ENCODE measurements at places on chromosomes 11 and 22. TPM values are rescaled to one million over a fixed set of nuclear protein-coding genes. Genes with fewer than 3 reads are reported as not detected.

Gene RBFOX2
- total RNA-seq, result 70.0 TPM

Gene CRYBA4
- not detected for total RNA-seq

Gene CTSD
- total RNA-seq, result 508 TPM

Gene USP2
- total RNA-seq, result 2.5 TPM

Gene SELENOH
- 120 TPM for total RNA-seq

Gene HINFP
- total RNA-seq, result 22.1 TPM

Gene NLRP10
- total RNA-seq, result not detected

Gene TRIM29
- 729 TPM for total RNA-seq

Gene CHRM1
- total RNA-seq, result not detected

GRCh38 chr11:41497974-41498373 is 38.5 kb upstream of the LRRC4C start:
- DNase-seq, result no peak

- no peak for DNase-seq
These were observed 14.1 kb downstream of the AASDHPPT start for GRCh38 chr11:106091480-106092123.

DNA sequence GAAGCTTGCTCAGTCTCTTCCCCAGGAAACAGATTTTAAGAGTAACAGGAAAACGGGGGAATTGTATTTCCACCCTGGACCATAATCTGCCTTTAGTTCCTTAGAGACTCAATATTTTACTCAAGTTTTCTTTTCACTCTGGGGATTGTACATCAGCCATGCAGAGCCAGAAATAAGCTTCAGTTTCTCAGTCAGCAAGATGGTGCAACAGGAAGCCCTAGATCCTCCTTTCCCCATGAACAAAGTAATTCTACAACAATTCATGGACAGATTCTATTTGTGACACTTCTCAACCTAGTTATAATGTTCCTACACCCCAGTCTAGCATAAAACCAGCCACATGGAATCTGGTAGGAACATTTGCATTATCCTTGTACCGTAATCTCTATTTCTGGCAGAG is 24.7 kb downstream of the OR8B2 start:
- DNase-seq, result no peak

DNA sequence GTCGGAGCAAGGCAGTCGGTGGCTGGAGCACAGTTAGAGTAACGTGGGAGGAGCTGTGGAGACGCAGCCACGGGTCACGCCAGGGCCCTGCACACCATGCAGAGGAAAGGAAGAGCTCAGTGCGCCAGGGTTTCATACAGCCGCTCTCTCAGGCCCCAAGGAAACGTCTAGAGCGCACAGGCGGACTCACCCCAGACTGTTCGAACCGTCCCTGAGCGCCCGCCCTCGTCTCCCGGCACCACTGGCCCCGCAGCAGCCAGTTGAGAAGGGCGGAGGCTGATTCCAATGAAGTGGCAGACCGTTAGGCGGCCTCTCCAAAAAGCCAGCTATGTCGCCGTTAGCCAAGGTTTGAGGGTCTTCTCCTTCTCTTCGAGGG is 483 bp upstream of the HYLS1 start:
- no peak for DNase-seq

- DNase-seq, result no peak
These were observed 2.3 kb downstream of the NUDT8 start for GRCh38 chr11:67627441-67627811.

GRCh38 chr11:131099013-131099412 is 182.7 kb upstream of the SNX19 start:
- no peak for DNase-seq

DNA sequence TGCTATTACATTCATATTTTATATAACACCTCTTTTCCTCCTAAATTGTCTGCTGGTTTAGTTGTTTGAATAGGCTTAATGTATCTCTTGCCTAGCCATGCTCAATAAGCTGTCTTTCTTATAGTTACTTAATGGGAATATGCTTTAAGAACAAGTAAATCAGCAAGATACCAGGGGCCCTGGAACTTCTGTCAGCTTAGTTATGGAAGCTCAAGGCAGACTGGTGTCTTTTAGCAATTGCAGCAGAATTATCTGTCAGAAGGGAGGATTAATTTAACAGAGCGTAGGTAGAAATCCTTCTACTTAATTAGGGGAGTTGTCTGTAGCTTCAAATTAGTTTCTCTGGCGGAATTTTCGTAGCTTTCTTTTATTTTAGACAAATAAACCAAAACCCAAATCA is 94.9 kb downstream of the C11orf91 start:
- DNase-seq, result no peak

DNA sequence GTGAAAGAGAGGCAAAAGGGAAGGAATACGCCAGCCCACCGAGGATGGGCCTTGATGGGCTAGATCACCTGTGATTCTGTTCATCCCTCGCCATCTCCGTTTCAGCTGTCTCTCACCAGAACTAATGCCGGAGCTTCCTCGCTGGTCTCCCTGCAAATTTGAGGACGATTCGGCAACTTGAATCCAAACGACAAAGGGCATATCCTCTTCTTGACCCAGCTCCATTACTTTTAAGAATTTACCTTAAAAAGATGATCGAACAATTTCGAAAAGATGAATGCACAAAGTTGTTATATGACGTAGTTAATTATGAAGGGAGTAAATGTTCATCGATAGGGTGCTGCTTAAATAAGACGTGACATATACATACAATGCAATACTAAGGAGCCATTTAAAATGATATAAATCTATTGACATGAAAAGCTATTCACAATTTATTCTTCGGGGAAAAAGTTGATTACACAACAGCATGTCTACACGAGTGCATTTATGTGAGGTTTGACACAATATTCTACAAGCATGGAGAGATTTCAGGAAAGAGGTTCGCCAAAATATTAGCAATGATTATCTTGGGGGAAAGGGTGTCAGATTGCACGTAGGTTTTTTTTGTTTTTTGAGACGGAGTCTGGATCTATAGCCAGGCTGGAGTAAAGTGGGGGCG is 937 bp upstream of the FAM168A start:
- DNase-seq, result no peak

- DNase-seq, result no peak
These were observed 154.1 kb downstream of the ENTHD1 start for GRCh38 chr22:39739338-39740027.

DNA sequence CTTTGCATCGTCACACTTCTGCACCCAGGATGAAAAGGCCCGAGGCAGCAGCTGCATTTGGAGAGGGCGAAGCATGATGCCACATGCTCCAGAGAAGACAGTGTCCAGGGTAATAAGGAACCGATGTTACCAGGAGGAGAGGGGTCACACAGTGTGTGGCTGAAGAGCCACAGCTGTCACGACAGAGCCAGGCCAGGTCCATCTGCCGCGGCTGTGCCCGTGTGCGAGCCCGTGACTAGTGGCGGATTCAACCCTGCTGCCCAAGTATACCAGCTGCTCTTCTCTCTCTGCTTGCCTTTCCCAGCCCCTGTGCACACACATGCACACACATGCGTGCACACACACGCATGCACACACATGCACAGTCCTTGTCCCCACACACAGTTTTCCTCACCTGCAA is 1432.5 kb downstream of the BRD1 start:
- DNase-seq, result no peak

DNA sequence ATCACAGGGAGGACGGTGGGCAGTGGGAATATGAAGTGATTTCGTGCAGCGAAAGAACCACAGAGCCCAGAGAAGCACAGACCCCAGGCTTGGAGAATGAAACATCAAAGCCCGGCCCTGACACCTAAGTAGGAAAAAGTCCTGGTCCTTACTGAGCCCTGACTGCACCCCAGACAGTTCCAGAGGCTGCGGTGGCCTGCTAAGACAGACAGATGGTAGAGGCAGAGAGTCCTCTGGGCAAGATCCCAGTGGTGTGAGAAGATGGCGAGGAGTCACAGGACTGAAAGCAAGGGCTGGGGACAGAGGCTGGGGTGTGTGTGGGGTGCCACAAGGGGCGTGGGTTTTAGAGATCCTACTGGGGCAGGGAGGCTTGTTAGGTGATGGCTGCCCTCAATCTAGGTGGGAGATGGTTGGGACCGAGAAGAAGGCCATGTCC is 3.7 kb downstream of the CBX6 start:
- no peak for DNase-seq

- no peak for DNase-seq
These were observed 72.1 kb downstream of the BUD13 start for GRCh38 chr11:116700586-116701220.

GRCh38 chr11:125176866-125177265 is 12.3 kb downstream of the PKNOX2 start:
- DNase-seq, result no peak

DNA sequence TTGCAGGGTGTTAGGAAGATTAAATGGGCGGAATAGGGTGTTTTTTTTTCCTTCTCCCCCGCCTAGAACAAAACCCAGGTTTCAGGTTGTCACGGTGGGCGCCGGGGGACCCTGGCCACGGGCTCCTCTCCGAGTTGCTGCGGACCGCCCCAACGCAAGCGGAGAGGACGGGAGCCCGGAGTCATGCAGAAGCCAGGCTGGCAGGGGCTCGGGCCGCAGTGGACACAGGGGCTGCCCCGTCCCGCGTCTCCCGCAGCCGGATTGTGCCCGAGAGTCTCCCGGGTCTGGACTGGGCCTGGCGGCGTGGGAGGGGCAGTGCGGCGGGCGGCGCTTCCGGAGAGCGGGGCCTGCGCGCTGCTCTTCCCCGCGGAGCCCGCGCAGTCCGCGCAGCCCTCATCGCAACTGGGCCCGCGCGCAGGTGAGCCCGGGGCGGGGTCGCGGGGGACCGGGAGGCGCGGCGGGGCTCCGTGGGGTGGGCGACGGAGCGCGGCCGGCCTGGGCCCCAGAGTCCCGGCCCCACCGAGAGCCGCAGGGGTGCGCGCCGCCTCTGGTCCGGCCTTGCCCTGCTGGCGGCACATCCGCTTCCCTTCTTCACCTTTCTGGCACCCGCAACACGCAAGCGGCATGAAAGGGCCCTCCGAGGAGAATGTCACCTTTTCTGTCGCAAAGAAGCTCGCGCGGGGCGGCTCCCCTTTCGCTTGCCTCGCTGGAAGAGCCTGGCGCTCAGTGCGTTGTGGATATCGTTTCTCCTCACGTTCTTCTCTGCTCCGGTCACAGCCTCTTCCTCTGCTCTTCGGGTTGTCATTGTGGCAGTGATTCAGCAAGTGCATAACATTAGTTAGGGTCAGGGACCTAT is at the start of gene TIRAP:
Gene TIRAP, plus strand, starts transcription at position 358 of the 856 bp plus-strand sequence. CDS start 7,802 bp downstream, outside the sequence.
- no peak for DNase-seq

DNA sequence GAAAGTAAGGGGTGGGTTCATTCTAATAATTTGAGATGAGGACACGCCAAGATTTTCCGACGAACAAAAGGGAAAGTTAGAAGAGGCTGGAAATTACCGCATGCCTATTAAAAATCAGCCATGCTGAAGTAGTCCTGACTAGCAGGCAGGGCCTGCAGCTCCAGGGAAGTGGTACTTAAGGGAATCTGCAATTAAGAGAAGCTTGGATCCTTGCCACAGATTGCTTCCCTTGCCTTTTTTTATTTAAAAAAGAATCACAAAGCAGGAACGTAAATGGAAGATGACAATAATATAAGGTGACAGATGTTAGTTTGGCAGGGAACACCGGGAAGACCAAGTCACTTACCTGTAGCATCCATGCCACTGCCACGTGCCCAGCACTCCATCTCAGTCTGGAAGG is 359.3 kb downstream of the CADM1 start:
- DNase-seq, result no peak
